Right ventricle myocardium inferior (tissue), 1 donor: ENCODE measurements at places on chromosomes 16 and 17. TPM values are rescaled to one million over a fixed set of nuclear protein-coding genes. Genes with fewer than 3 reads are reported as not detected.

DNA sequence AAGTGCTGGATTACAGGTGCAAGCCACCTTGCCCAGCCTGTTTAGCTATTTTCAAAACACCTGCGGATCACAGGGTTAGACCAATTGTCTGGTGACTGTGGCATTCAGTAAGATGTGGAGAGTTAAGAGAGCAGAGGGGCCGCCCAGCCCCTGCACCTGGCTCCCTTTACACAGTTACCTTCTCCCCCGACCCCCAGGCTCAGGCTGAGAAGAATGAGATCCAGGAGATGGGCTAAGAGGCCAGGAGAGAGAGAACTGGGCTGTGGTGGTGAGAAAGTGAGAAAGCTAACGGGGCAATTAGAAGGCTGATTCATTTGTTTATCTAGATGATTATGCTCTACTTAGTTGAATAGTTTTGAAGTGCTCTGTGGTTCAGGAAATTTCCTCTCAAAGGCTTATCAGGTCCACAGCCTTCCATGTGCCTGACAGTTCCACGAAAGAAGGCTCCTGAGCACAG, 67.8 kb upstream of the AXIN2 start:
- DNase-seq = no peak

GRCh38 chr16:30377812-30378235, 3.2 kb downstream of the MYL11 start:
- DNase-seq = peak; percentile 99

DNA sequence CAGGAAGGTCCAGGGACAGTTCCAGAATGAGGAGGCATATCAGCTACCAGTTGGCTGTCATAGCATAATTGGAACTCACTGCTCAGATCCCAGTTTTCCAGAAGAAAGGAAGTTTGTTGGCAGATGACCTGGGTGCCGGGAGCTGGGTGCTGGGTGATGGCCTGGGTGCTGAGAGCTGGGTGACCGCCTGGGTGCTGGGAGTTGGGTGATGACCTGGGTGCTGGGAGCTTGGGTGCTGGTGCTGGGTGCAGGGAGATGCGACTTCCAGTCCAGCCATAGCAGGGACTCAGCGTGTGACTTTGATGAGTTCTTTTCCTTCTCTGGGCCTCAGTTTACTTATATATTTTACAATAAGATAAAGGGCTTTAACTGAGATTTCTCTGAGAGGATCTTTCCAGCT, 18.0 kb downstream of the WSCD1 start:
- DNase-seq = no peak

DNA sequence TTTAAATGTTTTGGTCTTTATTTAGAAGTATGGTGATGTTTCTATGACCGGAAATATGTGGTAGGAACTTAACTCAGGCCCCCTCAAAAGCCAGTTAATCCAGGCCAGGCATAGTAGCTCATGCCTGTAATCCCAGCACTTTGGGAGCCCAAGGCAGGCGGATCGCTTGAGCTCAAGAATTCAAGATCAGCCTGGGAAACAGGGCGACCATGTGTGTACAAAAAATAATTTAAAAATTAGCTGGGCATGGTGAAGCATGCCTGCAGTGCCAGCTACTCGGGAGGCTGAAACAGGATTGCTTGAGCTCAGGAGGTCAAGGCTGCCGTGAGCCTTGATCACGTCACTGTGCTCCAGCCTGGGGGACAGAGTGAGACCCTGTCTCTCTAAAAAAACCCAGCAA, 10.3 kb downstream of the RSL1D1 start:
- no peak for DNase-seq

DNA sequence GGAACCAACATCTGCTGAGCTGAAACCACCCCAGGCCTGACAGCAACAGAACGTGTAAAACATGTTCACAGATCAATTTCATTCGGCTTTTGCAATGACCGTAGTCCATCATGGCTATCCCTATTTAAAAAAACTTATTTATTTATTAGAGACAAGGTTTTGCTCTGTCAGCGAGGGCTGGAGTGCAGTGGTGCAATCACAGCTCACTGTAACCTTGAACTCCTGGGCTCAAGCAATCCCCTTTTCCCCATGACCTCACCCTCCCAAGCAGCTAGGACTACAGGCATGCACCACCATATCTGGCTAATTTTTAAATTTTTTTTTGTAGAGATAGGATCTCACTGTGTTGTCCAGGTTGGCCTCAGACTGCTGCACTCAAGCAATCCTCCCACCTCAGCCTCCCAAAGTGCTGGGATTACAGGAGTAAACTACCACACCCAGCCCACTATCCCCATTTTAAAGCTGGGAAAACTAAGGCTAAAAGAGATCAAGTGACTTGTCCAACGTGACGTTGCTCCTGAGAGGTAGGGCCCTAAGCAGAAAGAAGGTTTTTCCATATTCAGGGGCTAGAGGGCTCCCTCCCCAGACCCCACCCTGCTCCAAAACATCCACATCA, 77.7 kb downstream of the MYH11 start:
- no peak for DNase-seq

GRCh38 chr16:25443994-25444393, 186.3 kb upstream of the ZKSCAN2 start:
- no peak for DNase-seq

- no peak for DNase-seq
Measured at GRCh38 chr17:48769009-48769675, 40.6 kb upstream of the HOXB13 start.

GRCh38 chr16:68401871-68402747, 46.2 kb downstream of the SMPD3 start:
- no peak for DNase-seq

GRCh38 chr16:49745311-49745747, 110.6 kb downstream of the ZNF423 start:
- DNase-seq = no peak

GRCh38 chr17:14813649-14814370, 451.3 kb downstream of the PMP22 start:
- no peak for DNase-seq

GRCh38 chr16:30778549-30779244, 8.3 kb downstream of the ZNF629 start:
- no peak for DNase-seq

DNA sequence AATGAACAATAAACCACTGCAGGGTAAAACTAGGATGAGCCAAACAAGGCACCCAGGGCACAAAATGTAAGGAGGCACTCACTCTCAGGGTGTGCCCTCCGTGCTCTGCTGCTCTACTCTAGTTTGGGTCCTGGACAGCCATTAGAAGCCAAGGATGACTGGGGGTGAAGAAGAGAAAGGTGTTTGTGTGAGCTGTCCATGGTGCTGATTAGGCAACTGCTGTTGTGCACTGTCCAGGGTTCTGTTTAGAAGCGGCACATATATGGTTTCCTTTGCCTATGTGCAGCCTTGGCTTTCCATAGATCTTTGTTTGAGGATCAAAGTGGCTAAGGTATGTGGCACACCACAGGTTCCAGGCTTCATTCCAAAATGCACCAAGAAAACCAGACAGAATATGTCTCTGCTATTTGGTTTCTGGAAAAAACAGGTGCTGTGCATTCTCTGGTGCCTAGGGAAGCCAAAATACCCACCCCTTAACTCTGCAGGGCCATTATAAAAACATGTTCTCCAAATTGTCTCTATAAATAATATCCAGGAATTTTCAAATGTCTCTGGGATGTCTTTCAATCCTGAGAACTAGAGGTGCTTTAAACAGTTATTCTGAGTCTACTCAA, 123.5 kb downstream of the CBLN1 start:
- DNase-seq = no peak

GRCh38 chr17:2478458-2478857, 33.2 kb downstream of the METTL16 start:
- DNase-seq = no peak

DNA sequence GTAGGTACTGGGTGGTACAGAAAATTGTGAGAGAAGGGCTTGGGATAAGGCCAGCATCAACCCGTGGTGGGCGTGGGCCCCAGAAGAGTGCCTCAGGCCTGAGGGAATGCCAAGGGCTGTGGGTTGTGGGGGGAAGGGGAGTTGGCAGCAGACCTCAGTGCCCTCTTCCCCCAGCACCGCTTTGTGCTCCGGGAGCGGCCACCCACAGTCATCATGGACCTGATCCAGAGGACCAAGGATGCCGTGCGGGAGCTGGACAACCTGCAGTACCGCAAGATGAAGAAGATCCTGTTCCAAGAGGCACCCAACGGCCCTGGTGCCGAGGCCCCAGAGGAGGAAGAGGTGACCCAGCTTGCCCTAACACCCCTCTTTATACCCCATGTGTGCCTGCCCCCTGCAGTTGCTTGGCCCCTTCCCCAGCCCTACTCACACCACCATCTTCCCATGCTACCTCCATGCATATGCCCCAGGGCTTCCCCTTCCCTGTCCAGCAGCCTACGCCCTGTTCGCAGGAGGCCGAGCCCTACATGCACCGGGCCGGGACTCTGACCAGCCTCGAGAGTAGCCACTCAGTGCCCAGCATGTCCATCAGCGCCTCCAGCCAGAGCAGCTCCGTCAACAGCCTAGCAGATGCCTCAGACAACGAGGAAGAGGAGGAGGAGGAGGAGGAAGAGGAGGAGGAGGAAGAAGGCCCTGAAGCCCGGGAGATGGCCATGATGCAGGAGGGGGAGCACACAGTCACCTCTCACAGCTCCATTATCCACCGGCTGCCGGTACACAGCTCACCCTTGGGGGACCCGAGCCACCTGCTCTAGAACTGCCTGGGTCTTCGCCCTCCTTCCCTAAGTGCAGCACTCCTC, 9.1 kb downstream of the TAOK2 start:
- DNase-seq = no peak

DNA sequence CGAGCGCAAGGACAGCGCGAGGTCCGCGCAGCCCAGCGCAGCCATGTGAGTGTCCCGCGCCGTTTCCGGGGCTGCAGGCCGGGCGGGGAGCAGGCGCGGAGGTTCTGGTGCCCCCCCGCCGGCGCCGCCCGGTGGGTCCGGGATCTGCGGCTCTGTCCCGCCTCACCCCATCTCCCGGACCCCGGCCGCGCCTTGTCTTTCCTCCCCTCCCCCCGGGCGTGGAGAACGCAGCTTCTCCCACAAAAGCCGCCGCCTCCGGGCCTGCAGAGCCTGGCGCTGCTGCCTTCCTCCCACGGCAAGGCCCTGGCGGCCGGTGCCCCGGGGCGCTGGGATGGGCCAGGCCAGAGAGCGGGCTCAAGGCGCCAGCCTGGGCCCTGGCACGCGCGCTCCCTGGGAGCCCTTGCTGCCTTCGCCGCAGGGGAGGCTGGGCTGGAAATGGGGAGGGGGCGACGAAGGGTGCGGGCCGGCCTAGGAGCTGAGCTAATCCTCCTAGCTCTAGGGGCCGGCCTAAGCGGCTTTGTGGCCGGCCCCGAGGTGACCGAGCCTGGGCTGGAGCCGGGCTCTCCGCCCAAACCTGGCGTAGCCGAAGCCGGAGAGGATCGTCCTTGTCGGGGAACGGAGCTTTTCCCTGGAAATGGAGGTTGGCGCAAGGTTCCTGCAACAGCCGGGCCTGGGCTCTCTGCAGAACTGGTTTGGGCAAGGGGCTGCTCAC, 397 bp downstream of the RIPOR1 start:
- DNase-seq = peak; percentile 83

DNA sequence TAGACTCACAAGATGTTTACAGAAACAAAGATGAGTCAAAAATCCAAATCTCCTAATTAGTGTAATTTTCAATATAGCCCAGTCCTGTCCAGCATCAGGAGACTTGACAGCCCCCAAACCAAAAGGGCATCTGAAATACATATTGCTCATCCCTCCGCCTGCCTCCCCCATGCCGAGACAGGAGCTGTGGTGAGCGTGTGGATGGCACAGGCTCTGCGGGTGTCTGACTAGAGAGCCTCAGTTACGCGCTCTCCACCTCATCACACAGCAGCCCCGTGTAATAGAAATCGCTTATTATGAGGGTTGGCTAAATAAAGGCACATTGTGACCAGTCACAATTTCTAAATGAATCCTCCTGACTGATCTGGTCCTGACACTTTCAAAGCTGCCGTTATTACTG, 43.1 kb upstream of the CBLN1 start:
- DNase-seq = no peak

GRCh38 chr17:7686222-7687071, 843 bp downstream of the TP53 start:
- DNase-seq = peak; percentile 89

DNA sequence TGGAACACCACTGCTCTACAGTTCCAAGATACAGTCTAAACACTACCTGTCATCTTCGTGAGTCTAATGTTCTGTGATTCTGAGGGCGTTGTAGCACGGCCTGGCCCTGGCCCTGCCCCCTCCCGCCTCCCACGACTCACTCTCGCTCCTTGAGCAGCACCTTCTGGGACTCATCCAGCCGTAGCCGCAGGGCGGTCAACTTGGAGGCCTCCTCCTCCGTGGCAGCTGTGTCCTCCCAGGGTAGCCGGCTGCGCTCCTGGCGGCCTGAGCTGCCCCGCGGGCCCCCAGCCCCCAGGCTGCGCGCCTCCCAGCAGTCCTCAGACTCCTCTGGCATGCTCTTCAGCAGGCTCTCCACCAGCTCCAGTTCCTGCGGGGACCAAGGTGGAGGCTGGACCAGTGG, 10.6 kb downstream of the CCDC102A start:
- no peak for DNase-seq

C17orf50 gene
- total RNA-seq = not detected

CES5A gene
- total RNA-seq = 0.51 TPM

SLC12A3 gene
- total RNA-seq = not detected

CHST4 gene
- not detected for total RNA-seq

NRN1L gene
- total RNA-seq = 0.54 TPM
